Activated CD8-positive, alpha-beta memory T cell treated with anti-CD3 and anti-CD28 coated beads, Interleukin-2, amount 10 ng/mL, durations not matched to agents 7 days and 5 days (primary cell): ENCODE measurements at places on chromosomes 3 and 15.

DNA sequence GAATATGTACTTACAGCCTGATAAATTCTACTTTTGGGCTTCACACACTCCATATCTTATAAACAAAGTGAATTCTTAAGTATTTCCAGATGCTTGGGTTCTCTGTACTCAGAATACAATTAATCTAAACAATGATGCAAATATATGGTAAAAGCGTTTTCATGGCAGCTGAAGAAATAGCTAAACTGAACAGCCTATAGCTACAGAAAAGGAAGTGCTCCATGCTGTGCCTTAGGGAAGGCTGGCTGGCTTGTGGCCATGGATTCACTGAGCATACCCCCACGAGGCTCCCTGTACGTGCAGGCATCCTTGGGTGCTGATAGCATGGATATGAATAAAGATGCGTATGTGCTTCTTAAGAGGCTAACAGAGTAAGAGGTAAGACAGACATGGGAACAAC, 264.0 kb downstream of the KLF13 start:
- DNase-seq = no peak

DNA sequence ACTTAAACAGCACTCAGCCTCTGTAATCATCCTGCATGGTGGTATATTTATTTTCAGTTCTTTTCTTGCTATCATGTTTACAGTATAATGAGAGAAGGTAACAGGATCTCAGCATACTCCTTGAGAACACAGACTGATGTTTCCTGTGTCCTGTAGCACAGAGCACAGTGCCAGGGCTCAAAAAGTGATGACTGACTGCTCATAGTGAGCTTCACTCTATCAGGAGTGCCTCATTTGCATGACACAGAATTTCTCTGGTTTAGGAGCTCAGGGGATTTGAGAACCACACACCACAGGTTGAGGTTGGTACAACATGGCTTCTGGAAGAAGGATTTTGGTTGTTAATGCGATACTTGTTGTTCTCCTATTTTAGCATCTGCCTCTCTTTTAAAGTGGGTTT, 68.5 kb upstream of the SLC2A2 start:
- DNase-seq = no peak

GRCh38 chr3:112424394-112424793, 74.9 kb downstream of the BTLA start:
- no peak for DNase-seq

DNA sequence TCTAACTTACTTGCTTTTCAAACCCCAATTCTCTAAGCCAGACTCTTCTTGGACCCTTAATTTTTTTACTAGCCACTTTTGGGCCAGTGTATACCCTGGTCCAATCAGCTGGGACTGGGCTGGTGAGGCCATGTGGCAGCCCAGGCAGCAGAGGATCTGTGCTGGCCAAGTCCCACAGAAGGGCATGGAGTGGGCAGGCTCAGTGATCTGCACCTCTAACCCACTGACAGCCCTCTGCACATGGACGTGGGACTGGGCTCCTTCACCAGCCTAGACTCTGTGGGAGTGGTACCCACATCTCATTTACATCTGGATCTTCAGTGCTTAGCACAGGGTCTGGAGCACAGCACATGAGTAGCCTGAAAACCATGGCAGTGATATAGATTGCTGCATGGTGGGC, 56.1 kb upstream of the PRR23C start:
- no peak for DNase-seq

GRCh38 chr3:46186471-46187340, 21.4 kb downstream of the CCR1 start:
- no peak for DNase-seq

GRCh38 chr3:31105438-31106077, 211.1 kb upstream of the GADL1 start:
- peak; percentile 47 for DNase-seq

- DNase-seq = peak; percentile 65
Observed at GRCh38 chr3:33372218-33373081, 67.8 kb downstream of the UBP1 start.

- DNase-seq = no peak
Observed at GRCh38 chr3:47431225-47431624, 44.5 kb downstream of the SCAP start.

GRCh38 chr3:73661265-73661664, 36.5 kb upstream of the PDZRN3 start:
- DNase-seq = no peak

DNA sequence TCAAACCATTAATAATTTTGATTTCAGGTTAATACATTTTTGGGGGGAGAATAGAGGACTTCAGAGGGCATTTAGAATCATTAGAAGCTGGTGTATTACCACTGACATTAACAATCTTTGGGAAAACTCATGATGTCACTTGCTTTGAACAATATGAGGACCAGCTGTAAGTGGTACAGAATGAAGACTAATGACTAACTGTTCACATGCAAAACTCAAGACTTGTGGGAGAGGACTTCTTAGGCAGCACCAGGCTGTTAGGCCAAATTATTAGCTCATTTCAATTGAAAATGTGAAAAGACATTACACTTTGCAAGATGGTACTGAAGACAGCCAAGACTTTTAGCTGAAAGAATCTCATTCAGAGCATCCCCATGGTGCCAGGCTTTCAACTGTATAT, 426.2 kb upstream of the ADAMTS9 start:
- no peak for DNase-seq

- peak; percentile 66 for DNase-seq
Observed at GRCh38 chr15:63970621-63971426, 75.5 kb downstream of the DAPK2 start.

- peak; percentile 88 for DNase-seq
Observed at GRCh38 chr3:59450946-59451763, 401.3 kb upstream of the CFAP20DC start.

GRCh38 chr3:42081838-42082473, 9.2 kb upstream of the TRAK1 start:
- DNase-seq = no peak

DNA sequence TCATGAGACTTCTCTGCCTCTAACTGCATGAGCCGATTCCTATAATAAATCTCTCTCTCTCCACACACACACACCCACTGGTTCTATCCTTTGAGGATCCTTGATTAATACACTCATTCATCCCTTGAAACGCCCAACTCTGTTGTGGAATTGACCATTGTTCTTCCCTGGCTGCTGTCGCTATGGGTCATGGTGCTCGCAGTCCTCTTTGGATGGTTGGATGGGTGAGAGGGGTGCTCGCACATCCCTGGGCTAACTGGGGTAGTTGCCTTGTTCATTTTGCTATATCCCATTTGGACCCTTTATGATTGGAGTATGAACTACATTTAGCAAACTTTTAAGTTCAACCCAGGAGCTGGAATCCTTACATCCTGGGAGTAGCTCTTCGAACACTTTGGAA, 33.9 kb upstream of the MYZAP start:
- DNase-seq = no peak

- DNase-seq = no peak
Observed at GRCh38 chr3:150096700-150097587, 126.2 kb upstream of the PFN2 start.
